H4 (cell line): ENCODE measurements at places on chromosomes 1 and 21. TPM values are rescaled to one million over a fixed set of nuclear protein-coding genes. Genes with fewer than 3 reads are reported as not detected.

GRCh38 chr1:209983953-209984352 lies 45.9 kb downstream of the SYT14 start:
- no peak for DNase-seq

- no peak for DNase-seq
These were observed 27.0 kb upstream of the PRELP start for GRCh38 chr1:203448521-203449061.

DNA sequence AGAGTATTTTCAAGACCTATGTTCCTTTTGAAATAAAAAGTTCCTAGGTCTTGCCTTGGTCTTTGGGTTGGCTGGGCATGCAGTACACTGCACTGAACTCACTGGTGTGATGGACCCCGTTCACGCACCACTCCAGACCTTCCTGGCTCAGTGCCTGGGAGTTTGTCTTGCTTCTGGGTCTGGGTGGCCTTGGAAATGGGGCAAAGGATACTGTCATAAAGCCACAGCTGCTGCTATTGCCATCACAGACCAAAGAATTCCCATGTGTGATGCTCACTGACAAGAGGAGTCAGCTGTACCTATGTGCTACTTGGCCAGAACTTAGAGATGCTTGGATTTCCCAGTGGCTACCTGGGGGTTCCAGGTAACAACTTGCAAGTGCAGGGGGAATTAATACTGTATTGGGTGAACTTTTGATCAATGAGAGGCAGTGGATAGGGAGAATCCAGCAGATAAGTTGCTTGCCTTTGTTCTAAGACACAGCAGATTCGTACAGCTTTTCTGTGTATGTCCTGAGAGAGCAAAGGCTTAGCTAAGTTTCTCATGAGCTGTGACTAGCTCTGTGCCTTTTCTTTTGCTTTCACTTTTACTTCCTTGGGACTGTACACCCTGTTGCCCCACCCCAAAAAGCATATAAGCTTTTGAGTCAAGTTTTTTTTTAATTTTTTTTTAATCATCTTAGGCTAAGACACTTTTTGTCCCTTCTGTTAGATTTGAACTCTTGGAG lies 115.3 kb downstream of the RUNX1 start:
- no peak for DNase-seq

Gene DCDC2B
- total RNA-seq, result not detected in 2 replicates

GRCh38 chr21:24217151-24217550 lies 1390.1 kb downstream of the MRPL39 start:
- no peak for DNase-seq

Gene PTPN22
- 0.62 and 0.68 TPM in 2 replicates for total RNA-seq

Gene ZNF648
- 0.06 TPM in 1 of 2 replicates, not detected in the other for total RNA-seq
